ENCODE measurements at places on chromosomes 11 and 22.

- DNase-seq, result no peak
These were observed 858.7 kb upstream of the CHORDC1 start for GRCh38 chr11:91081440-91082043.

DNA sequence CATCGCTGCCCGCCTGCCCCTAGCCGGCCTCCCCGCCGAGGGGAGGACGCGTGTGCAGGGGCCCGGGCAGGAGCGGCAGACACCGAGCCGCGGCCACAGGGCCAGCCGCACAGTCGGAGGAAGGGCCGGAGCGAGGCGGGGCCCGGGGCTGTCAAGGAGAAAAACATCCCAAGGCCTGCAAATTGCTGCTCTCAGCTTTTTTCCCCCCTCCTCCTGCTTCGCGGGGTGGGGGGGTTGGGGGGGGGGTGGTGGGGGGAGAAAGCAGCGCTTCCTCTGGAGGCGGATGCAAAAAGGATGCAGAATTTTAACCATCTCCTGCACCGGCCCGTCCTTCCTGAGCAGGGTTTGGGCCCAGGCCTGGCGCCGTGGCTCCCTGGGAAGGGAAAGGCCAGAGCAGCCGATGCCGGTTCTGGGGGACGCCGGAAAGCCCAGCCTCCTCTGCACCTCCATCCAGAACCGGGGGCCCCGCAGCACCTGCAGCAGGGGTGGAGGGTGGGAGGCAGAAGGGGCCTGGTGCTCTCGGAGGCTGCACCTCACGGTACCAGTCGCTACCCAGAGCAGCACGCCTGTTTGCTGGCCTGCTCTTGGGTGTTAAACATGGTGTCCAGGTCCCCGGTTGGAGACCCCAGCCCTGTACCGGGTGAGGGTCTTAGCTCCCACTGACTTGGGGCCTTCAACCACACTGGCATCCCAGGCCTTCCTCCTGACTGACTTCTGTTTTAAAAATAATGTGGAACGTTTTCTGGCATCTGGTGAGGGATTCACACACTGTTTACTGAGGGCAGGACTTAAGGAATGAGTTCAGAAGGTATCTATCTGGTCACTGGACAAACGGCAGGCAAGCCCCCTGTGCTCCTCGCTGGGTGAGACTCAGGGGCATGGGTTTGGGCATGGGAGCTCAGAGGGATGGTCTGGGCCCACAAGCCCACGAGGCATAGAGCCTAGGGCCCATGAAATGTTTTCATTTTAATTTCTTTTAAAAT lies 77.4 kb upstream of the WNT7B start:
- peak; percentile 63 for DNase-seq

DNA sequence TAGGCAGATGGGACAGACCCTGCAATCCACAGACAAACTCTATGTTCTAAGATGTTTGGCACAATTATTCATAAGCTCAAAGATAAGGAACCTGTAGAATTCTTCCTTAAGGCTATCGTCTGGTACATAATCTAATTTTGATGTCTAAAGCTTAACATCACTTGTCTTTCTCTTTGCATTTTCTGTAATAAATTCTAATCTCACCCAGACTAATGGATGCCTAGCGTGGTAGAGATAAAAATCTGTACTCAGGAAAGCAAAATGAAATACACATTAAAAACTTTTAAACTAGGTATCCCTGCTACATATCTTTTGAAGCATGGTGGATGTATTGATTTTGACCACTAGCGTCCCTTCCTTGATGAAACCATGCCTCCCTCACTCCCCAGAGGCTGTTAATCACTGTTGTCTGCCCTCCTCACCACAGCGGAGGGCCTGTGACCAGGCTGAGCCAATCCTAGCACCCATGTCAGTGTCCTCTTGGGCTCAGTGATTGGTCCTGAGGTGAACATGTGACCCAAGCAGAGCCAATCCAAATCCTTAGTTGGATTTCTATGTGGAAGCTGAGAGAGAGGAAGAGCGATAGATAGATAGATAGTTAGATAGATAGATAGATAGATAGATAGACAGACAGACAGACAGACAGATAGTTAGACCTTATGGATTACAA lies 82.2 kb upstream of the GRK3 start:
- no peak for DNase-seq

- no peak for DNase-seq
These were observed 25.0 kb upstream of the YPEL1 start for GRCh38 chr22:21760640-21761039.

- no peak for DNase-seq
These were observed 711.7 kb downstream of the BRD1 start for GRCh38 chr22:49116021-49116420.

- peak; percentile 21 for DNase-seq
These were observed 700 bp downstream of the TTC17 start for GRCh38 chr11:43359422-43359818.

DNA sequence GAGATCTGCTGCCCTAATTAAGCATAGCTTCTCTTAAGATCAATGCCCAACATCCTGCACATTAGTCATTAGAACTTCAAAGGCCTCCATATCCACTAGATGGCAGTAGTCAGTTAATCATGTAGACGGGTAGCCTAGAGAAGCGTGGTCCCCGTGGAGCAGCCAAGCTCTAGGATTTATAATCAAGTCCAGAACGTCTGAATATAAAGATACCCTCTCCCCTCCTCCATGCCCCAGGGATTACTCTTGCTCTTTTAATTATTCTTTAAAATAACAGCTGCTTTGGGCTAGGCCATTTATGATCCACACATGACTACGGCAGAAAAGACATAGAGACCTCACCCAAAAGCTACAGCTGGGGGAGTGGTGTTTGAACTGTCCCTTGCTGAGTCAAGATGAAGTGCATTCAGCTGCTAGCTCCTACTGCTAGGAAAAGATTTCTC lies 327.6 kb upstream of the PLET1 start:
- peak; percentile 89 for DNase-seq

- DNase-seq, result no peak
These were observed 21.0 kb upstream of the HTATIP2 start for GRCh38 chr11:20342347-20343141.

DNA sequence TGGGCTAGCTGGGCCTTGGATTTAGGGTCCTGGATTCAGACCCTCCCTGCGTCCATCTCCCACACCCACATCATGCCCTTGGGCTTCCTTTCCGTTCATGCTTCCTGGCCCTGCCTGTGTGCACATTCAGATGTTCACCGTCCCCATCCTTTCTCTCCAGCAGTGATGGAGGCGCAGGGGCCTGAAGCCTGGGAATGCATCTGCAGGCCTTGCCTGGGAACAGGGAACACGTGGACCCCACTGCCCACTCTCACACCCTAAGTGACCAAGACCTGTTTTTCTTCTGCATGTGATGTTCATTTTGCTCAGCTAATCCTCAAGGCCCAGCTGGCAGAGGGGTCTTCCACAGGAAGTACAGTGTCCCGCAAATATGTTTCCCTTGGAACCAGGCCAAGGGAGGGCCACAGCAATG lies 91.6 kb upstream of the PARVA start:
- no peak for DNase-seq

DNA sequence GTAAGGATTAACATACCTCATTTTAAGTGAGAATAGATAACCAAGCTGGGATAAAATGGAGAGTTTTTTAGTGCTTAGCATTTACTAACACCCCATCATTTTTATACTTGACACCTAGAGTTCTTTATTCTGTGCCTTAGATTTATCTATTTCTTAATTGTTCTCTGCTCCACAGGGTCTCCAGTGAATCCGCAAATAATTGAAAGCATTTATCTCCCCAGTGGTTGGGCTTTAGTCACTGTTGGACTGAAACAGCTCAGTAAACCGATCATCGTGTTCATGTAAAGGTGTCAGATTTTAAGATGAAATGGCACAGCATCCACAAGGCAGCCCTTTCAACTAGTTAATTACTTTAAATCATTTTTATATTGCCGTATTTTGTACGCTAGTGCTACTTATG lies 17.8 kb upstream of the GRIA4 start:
- DNase-seq, result no peak

GRCh38 chr22:20001082-20001638 lies 15.5 kb downstream of the ARVCF start:
- no peak for DNase-seq

GRCh38 chr22:46058091-46058420 lies 81.1 kb upstream of the WNT7B start:
- peak; percentile 80 for DNase-seq

DNA sequence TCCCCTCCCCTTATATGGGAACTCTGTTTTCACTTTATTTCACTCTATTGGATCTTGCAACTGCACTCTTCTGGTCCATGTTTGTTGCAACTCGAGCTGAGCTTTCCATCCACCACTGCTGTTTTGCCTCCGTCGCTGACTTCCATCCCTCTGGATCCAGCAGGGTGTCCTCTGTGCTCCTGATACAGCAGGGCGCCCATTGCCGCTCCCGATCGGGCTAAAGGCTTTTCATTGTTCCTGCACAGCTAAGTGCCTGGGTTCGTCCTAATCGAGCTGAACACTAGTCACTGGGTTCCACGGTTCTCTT lies 11.1 kb upstream of the CCDC117 start:
- DNase-seq, result no peak

DNA sequence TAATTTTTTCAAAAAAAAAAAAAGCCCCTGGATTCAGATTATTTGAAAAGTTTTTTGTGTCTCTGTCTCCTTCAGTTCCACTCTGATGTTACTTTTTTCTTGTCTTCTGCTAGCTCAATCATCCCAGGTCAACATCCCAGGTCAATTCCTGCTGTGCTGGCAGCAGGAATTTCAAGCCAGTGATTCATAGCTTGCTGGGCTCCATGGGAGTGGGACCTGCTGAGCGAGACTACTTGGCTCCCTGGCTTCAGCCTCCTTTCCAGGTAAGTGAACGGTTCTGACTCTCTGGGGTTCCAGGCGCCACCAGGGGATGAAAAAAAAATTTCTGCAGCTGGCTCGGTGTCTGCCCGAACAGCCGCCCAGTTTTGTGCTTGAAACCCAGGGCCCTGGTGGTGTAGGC lies 31.4 kb downstream of the PLAAT5 start:
- DNase-seq, result no peak

DNA sequence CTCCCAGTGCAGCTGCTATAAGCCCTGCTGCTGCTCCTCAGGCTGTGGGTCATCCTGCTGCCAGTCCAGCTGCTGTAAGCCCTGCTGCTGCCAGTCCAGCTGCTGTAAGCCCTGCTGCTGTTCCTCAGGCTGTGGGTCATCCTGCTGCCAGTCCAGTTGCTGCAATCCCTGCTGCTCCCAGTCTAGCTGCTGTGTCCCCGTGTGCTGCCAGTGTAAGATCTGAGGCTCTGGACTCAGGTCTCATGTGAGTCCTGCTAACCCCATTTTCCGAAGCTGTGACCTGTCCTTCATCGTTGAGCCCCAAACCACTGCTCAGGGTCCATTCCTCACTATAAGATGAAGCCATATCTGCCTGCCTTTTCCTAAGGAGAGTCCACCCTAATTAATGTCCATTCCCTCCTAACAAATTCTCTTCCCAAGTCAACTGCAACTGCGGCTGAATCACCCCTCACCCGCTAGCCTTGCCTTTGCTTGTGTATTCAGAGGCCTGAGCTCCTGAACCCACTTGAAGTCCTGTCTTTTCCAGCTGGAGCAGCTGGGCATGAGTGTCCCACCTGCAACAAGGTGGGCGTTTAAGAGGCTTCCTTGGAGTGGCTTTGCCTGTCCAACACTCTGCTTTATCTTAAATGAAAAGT lies 626 bp downstream of the KRTAP5-7 start:
- no peak for DNase-seq

GRCh38 chr11:134915212-134915611 lies 503.2 kb upstream of the B3GAT1 start:
- DNase-seq, result no peak

GRCh38 chr11:124080327-124081001 lies 34.8 kb upstream of the VWA5A start:
- no peak for DNase-seq

DNA sequence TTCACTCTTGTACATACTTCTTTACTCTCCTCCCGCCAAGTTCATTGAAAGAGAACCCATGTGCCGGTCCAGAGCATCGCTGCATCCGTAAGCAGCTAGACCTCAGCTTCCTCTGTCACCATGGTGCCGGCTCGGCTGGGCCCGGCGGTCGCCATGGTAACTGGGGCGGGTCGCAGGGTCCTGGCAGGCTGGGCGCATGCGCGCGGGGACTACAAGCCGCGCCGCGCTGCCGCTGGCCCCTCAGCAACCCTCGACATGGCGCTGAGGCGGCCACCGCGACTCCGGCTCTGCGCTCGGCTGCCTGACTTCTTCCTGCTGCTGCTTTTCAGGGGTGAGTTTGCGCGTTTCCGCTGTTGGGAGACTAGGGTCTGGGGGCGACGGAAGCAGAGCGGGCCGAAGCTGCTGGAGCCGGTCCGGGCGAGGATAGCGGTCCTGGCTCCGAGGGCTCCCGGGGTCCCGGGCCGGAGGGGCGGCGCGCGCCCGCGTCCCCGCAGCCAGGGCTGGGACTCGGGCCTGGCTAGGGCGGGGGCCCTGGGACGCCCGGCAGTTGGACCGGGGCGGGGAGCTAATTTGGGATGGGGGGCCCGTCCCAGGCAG lies at the start of gene JAM3:
JAM3 (plus strand) TSS at position 244 of the 597 bp plus-strand sequence; CDS start at position 256, 12 bp downstream.
- DNase-seq, result peak; percentile 99

- DNase-seq, result no peak
These were observed 115.6 kb downstream of the PTPRJ start for GRCh38 chr11:48095779-48096470.

DNA sequence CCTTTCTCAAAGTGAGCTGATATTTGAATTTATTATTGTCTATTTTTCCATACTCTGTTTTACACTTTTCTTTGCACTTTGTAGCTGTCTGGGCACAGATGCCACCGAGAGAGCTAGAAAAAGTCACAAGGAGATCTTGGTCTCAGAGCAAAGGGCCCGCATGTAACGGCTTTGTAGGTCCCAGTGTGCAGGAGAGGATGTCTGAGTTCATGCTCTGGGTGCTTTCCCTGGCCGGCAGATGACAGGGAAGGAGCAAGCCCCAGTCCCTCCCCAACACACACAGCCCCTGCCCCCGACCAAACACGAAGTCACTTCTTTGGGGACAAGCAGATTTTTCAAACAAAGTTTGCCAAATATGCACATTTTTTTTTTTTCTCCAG lies 55.8 kb downstream of the SMIM38 start:
- no peak for DNase-seq

DNA sequence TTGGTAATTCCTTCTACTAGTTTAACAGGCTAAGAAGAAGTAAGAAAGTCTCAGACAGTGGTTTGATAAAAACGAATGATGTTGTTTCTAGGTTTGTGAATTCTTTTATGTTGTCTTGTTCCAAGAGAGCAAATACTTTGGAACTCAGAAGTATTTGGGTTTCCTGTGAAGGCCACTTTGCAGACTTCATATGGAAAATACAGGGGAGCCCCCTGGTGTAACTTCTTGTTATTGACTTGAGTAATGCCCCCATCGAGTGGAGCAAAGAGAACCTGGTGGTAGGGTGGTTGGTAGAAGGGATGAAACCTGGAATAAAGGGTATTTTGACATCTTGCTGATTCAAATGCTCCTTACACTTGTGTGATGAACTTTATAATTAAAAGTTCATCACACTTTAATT lies 40.0 kb upstream of the PTH start:
- DNase-seq, result no peak
